ENCODE measurements at places on chromosomes 11 and 22.
A peak's percentile ranks its signal among the peaks of the same experiment; 100 is the strongest.

DNA sequence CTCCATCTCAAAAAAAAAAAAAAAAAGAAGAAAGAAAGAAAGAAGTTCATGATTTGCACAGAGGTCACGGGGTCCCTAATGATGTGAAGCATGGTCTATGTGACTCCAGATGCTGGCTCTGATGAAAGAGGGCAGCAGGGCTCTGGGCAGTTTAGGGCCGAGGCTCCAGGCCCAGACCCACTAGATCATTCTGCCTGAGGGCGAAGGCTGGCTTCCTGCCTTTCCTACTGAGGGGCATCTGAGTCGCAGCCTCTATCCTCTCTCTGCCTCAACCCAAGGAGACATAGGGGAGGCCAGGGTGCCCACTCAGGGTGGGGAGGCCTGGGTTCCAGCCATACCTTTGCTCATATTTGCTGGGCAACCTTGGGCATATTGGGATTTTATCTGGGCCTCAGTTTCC lies 4.8 kb downstream of the SLC35E4 start:
- no peak for DNase-seq

DNA sequence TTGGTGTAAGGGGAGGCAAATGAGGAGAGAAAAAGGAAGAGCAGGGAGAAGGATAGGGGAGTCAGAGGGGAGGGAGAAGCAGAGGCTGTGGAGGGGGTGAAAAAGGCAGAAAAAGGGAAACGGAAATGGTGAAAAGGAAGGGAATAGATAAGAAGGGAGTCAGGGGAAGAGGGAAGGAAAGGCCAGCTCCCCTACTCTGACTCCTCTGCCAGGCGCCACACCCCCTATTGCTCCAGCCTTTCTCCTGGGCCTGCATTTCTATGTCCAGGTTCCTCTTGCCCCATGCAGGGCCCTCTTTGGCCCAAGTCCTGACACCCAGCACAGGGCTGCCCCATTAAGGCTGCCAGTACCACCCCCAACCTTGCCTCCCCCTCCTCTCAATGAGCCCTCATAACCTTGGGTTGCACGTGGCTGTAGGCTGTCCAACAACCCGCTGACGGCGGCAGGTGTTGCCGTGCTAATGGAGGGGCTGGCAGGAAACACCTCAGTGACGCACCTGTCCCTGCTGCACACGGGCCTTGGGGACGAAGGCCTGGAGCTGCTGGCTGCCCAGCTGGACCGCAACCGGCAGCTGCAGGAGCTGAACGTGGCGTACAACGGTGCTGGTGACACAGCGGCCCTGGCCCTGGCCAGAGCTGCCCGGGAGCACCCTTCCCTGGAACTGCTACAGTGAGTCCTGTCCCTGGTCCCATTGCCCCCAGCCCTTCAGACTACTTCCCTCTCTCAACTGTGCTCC lies 3.4 kb upstream of the NHERF4 start:
- no peak for DNase-seq

DNA sequence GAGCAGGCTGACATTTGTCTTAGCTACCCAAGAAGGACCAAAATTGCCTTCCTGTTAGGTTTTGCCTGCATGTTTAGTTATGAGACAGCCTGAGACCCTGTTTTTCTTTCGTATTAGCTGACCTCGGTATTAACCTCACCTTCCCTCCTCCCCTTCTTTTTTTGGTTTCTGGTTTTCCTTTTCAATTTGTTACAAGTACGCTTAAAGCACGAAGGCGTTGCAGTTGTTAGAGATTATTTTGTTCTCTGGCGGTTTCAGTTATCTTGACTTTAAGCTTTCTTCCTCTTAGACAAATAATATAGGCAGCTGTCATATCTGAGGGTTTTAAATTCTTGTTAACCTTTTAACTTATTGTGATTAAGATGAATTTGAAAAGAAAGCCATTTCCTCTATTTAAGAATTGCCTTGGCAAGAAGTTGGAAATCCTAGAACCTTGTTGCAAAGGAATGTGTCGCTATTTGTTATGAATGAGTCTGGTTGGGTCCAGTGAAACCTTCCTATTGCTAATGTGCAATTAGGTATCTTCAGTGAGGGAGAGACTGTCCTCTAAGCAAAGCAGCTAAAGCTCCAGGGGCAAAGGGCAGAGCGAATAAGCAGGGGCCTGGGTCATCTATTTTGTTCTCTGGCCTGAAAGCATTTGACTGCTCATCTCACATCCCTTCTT lies 45.7 kb downstream of the PACS1 start:
- DNase-seq: no peak

DNA sequence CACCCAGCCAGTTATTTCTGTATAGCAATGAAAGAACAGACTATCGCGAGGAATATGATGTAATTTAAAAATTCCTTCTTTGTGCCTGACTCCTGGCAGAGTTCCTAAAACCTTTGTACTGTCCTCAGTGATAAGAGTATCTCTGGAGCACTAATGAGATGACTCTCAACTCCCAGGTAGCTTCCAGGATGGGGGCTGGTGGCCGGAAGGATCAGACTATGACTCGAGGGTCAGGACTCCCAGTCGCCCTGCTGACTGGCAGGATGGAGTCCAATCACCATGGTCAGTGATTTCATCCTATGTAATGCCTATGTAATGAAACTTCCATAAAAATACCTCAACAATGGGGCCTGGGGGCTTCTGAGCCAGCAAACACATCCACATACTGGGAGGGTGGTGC lies 135.1 kb downstream of the SHANK2 start:
- DNase-seq: no peak

DNA sequence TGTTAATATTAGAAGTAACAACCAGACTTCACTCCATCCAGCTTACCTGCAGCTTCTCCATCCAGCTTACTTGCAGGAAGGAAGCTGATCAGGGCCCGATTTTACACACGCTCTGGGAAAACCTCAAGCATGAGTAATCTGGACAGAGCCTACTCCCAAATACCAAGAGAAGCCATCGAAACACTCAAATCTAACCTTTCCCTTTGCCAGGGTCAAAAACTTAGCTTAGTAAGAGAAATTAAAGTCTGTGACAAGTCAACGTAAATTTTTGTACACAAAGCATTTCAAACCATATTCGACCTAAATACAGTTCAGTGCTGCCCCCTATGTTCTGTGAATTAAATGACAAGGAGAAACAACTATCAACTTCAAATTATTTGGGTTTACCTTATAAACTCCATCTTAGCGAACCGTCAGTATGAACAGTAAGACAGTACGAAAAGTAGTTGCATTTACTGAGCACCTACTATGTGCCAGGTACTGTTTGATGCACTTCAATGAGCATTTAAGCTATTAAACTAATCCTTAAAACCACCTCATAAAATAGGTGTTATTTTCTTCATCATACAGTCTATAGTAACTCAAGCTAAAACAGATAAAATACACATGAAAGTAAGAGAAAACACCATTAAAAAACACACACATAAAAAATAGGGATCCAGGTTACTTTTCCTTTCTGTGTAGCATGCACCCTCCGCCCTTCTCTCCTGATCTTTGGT lies 36.9 kb downstream of the ARFGAP3 start:
- peak; percentile 84 for DNase-seq

GRCh38 chr11:82403640-82404305 lies 329.9 kb downstream of the FAM181B start:
- DNase-seq: no peak

GRCh38 chr11:35621620-35622019 lies 3.4 kb downstream of the FJX1 start:
- no peak for DNase-seq

DNA sequence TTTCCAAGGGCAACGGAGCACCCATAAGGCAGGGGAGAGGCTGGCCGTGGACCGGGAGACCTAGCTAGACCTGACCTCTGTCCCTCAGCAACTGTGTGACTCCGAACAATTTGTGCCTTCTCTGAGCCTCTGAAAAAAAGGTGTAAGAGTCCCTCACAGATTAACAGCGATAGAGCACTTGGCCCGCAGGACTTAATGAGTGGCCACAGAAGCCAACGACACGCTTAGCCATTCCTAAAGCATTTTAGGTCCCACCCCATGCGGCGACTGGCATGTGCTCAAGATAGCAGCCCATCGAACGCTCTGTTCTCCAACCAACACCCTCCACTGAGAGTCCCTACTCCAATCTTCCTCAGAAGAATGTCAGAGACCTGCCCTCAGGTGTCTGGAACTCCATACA lies 1.5 kb downstream of the SULT4A1 start:
- DNase-seq: no peak

DNA sequence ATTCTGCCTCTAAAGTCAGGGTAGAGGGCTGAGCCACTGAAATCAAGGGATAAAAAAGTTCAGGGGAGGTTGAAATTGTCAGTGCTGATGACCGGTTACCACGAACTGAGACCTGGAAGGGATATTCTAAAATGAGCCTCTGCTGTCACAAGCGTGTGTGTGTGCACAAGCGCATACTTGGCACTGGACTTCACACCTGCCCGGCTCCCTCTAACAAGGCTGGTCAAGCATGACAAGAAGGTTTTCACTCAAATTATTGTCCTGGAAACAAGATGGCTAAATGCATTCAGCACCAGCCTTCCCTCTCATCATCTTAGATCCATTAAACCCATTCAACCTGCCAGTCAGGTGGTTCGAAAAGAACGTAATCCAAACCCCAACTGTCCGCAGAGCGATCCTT lies 54.8 kb upstream of the CECR2 start:
- DNase-seq: no peak

DNA sequence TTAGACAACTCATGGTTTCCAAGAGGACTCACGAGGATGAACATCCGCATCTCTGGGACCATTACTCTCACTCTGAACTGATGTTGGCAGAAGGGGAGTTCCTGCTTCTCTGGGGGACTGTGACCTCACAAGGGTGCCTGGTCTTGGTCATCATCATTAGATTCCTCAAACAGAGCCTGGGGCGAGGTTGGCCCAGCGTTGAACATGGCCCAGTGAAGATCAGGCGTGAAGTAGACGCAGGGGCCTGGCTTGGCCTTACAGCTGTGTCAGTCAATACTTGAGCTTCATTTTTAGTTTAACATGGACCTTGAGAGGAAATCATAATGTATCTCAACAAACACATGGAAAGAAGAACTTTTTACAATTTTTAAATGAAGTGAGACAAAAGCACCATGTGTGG lies 617.1 kb downstream of the BRD1 start:
- DNase-seq: no peak

GRCh38 chr11:19974886-19975285 lies 185.4 kb downstream of the DBX1 start:
- DNase-seq: no peak

DNA sequence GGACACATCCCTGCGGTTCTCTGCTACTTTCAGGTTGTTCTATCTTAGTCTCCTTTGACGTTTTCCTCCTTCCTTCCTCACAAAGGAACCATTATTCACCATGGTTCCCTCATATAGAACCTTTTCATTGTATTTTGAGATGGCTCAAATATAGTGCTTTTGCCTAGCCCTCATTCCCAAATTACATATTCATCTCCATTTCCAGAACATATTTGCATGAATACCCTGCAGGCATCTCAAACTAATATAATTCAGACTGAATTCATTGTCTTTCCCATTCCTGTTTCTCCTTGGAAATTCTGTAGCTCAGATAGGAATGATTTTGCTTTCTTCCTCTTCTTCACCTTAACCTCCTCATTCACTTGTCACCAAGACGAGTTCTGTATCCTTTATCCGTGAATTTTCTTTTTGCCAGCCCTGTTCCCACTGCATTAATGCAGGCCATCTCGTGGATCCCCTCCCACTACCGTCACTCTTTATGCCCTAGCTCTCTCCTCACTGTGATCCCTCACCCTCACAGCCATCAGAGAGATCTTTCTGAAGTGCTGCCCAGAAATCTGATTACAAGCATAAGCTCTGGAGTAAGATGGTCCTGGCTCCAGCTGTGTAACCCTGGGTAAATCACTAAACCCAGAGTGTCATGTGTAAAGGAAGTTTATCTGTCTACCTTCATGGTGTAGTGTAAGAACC lies 23.3 kb downstream of the PIWIL4 start:
- DNase-seq: no peak

- DNase-seq: no peak
Observed at GRCh38 chr22:31442768-31443489, 43.5 kb downstream of the DRG1 start.

DNA sequence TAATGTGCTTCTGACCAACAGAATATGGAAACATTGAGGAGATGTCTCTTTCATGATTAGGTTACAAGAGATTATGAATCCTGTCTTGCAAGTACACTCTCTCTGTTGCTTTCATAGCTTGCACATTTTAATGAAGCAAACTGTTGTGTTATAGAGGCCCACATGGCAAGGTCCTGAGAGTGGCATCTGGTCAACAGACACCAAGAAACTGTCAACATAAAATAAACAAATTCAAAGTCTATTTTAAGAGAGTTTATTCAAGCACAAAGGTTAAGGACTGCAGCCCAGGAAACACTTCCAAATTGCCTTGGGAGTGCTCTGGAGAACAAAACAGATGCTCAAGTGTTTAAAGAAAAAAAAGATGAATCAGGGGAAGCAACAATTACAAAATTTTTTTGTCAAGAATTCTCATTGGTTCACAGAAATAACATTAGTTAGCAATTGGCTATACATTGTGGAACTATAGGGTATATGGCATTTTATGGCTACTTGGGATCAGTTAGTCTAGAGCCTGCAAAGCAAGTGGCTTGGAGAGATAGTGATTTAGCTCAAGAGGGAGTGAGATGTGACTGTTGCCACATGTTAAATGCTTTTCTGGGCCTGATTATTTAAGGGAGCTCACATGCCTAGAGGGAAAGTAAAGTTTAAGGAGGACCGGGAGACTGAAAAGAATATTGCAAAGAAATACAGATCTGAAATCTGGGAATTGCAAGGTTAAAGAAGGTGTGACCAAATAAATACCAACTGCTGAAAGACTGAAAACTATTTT lies 54.6 kb downstream of the CTSC start:
- no peak for DNase-seq

GRCh38 chr11:35313066-35313759 lies 106.1 kb downstream of the SLC1A2 start:
- DNase-seq: no peak

DNA sequence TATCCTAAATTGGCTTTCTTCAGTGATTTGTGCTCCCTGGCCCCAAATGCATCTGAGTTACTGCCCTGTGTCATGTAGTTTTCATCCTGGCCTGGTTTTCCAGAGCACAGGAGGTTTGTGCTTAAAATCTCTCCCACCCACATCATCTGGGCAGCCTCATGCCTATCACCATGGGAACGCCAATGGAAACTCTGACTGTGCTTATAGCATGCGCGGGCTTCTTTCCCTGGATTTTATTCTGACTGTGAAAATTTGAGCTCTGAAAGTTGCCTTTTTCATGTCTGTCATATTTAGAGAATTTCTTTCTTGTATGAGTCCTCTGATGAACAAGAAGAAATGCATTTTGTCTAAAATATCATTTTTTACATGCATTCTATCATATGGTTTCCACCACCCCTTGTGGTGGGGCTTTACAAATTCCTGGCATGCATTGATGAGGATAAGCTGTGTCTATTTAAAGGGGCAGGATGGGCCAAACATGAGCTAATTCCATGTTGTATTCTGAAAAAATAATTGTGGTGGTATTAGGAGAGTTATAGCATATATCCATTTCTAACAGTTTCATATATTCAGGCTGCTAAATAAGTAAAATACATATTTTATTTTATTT lies 55.1 kb downstream of the IRAG1 start:
- DNase-seq: peak; percentile 20

GRCh38 chr22:46536537-46537224 lies 739 bp downstream of the CELSR1 start:
- no peak for DNase-seq

- DNase-seq: peak; percentile 79
Observed at GRCh38 chr11:108654994-108655631, 9.8 kb upstream of the DDX10 start.
